ENCODE measurements at places on chromosomes 12 and 14.

GRCh38 chr14:69685716-69686115, 74.3 kb downstream of the SUSD6 start:
- peaks cover 26% of the 10 kb centered on the region for H3K36me3 ChIP-seq
- H3K27ac ChIP-seq = peak overlapping the region; percentile 95
- no peak for DNase-seq
- H3K4me1 ChIP-seq = peaks cover 78% of the 10 kb centered on the region
- no peaks in the 10 kb centered on the region for H3K27me3 ChIP-seq

DNA sequence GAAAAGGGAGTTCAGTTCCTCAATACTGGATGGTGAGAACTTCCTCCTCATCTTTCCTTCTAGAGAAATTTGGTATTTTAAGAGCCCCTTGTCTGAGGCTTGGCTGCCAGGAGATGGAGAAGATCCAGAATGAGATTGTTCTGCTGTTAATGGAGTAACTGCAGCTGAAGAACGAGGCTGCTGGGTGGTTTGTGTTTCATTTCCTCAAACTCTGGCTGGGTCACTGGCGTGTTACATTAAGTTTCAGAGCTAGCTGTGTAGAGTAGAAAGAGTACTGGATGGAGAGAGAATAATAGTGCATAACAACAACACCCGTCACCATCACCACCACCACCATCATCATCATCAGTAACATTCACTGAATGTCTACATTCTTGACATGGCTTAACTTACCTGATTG, 325.0 kb upstream of the TBX3 start:
- no peak overlapping the region for H3K4me3 ChIP-seq
- no peak for DNase-seq
- no peaks in the 10 kb centered on the region for H3K36me3 ChIP-seq
- no peaks in the 10 kb centered on the region for H3K4me1 ChIP-seq
- H3K27me3 ChIP-seq = no peaks in the 10 kb centered on the region

GRCh38 chr14:84401631-84402030, 1128.3 kb upstream of the FLRT2 start:
- no peaks in the 10 kb centered on the region for H3K27me3 ChIP-seq
- DNase-seq = no peak
- no peak overlapping the region for H3K4me3 ChIP-seq
- no peaks in the 10 kb centered on the region for H3K4me1 ChIP-seq
- H3K27ac ChIP-seq = no peak overlapping the region
- H3K36me3 ChIP-seq = no peaks in the 10 kb centered on the region

DNA sequence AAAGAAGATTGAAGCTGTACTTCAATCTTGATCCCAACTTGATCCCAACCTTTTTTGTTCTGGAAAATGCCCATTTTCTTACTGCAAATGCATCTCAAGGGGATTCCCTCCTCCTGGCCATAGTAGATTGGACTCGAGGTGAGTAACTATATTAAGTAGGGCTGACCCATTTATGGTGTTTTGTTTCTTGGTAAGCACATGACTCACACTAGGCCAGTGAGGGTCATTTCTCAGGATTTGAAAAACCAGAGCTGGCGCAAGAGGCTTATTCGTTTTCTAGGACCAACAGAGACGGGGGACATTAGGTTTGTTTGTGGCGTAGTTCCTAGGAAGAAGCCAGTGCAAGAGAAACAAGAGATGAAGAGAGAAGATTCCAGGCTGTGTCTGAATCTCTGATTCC, 51.4 kb downstream of the MRPL42 start:
- H3K4me1 ChIP-seq = peaks cover 4% of the 10 kb centered on the region
- no peak for DNase-seq
- no peak overlapping the region for H3K27ac ChIP-seq
- H3K27me3 ChIP-seq = peaks cover 12% of the 10 kb centered on the region
- no peaks in the 10 kb centered on the region for H3K36me3 ChIP-seq

DNA sequence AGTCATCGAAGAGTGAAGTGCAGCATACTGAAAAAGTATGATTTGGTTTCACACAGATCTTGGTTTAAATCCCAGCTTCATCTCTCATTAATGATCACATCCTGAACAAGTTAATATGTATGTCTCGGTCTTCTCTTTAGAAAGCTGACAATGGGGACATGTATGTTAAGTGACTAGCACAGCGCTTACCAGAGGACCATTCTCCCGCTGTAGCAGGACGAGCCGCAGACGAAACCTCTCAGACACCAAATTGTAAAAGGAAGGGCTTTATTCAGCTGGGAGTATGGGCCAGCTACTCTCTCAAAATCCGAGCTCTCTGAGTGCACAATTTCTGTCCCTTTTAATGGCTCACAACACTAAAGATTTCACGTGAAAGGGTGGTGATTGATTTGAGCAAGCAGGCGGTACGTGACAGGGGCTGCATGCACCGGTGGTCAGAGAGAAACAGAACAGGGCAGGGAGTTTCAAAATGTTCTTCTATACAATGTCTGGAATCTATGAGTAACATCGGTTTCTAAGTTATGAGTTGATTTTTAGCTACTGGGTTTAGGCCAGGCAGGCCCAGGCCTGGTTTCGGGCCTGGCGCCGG, 682.4 kb downstream of the DIO2 start:
- H3K4me1 ChIP-seq = no peaks in the 10 kb centered on the region
- H3K4me3 ChIP-seq = no peak overlapping the region
- H3K27ac ChIP-seq = no peak overlapping the region
- H3K36me3 ChIP-seq = no peaks in the 10 kb centered on the region
- no peak for DNase-seq

DNA sequence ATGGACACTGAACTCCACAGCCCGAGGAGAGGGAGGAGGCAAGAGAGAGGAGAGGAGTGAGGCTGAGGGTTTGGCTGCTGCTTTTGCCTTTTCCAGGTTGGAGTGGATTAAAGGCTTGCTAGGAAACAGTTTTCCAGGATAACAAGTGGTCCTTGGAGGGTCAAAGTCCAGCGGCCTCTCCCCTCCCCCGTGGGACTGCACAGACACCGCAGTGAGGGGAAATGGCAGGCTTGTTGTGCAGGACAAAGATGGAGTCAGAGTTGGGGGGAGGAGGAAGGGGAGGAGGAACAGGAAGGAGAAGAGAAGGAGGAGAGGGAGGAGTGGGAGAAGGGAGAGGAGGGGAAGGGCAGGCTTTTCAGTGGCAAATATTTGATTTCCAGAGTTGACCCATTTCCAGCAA, 245.5 kb downstream of the RBM19 start:
- H3K27me3 ChIP-seq = no peaks in the 10 kb centered on the region
- DNase-seq = no peak

- H3K4me3 ChIP-seq = no peak overlapping the region
- no peak for DNase-seq
- no peaks in the 10 kb centered on the region for H3K36me3 ChIP-seq
- H3K27me3 ChIP-seq = no peaks in the 10 kb centered on the region
- no peaks in the 10 kb centered on the region for H3K4me1 ChIP-seq
Observed at GRCh38 chr14:87205811-87206210, 787.2 kb downstream of the GALC start.

DNA sequence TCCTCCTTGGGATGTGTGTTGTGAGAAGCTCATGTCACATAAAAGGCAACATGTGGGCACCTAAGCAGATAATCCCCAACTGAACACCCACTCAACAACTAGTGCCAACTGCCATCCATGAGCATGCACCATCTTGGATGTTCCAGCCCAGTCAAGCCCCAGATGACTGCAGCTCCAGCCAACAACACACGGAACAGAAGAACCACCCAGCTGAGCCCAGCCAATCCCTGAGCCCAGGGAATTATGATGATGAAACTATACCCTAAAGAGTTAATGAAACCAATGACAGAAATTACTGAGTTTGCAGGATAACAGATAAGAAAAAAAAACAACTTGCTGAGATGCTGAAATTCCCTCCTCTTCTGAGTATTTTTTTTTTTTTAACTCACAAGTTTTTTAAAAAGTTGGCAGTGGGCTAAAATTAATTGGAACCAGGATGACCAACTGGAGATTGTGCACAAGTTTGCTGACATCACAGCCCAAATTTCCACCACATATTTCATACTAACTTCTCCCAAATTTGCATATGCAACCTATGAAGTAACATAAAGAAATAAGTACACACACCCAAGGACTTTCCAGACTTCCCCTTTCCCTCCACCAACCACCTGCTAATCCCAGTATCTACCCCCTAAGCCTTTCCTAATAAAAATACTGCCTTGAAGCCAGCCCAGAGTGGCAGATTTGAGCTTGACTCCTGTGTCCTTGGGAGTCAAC, 124.5 kb downstream of the KSR2 start:
- DNase-seq = no peak
- no peak overlapping the region for H3K27ac ChIP-seq
- no peaks in the 10 kb centered on the region for H3K36me3 ChIP-seq
- no peaks in the 10 kb centered on the region for H3K4me1 ChIP-seq
- H3K27me3 ChIP-seq = peaks cover 4% of the 10 kb centered on the region

DNA sequence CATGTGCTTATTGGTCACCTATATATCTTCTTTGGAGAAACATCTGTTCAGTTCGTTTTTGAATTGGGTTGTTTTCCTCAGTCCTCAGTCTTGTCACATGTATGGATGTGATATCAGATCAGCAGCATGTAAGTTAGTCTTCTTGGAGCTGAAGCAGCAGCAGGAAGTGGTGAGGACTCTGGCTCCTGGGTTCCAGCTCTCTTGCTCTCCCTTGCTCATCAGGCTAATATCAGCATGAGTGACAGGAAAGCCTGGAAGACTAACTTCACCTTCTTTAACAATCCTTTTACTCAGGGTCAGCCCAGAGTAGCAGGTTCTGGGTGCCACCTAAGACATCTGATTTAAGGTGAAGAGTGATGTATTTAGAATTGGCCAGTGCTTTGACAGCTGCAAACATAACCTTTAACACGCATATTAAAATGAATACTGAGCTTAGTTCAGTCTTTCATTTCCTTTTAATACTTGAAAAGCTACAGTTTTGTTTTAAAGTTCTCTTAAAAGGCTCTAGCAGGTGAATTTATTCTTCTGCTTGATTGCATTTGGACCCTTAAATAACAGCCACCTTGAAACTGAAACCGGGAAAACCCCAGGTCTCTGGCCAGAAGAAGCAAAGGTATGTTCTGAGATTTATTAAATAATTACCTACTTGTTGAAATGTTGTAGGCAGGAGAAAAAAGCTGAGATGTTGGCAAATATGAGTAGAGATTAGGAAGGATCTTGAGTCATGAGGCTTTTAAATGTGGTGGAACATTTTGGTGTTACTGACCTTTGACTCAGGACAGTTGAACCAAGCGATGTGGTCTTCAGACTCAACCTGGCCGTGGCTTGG, 54.3 kb downstream of the DRAM1 start:
- H3K36me3 ChIP-seq = peaks cover 3% of the 10 kb centered on the region
- DNase-seq = no peak
- H3K4me1 ChIP-seq = peaks cover 46% of the 10 kb centered on the region

GRCh38 chr12:96044017-96044942, 8.9 kb upstream of the LTA4H start:
- no peak for DNase-seq
- H3K4me3 ChIP-seq = no peak overlapping the region
- no peak overlapping the region for H3K27ac ChIP-seq
- peaks cover 45% of the 10 kb centered on the region for H3K4me1 ChIP-seq

DNA sequence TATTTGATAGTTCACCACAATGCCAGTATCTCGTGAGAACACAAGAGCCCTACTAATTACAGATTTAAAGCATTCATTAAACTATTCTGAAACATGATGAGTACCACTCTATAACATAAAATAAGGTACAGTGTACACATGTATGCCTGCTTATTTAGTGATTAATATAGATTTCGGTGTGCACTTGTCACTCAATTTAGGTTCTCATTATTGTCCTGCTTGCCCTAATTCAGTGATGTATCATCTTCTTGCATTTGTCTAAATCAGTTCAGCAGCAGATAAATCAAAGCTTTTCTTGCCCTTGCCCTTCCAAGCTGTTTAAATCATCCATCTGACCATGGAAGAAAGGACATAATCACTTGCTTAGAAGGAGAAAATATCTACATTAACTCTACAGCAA, 359.7 kb downstream of the GXYLT1 start:
- no peaks in the 10 kb centered on the region for H3K27me3 ChIP-seq
- no peak overlapping the region for H3K4me3 ChIP-seq
- DNase-seq = no peak
- no peaks in the 10 kb centered on the region for H3K36me3 ChIP-seq
- no peak overlapping the region for H3K27ac ChIP-seq

DNA sequence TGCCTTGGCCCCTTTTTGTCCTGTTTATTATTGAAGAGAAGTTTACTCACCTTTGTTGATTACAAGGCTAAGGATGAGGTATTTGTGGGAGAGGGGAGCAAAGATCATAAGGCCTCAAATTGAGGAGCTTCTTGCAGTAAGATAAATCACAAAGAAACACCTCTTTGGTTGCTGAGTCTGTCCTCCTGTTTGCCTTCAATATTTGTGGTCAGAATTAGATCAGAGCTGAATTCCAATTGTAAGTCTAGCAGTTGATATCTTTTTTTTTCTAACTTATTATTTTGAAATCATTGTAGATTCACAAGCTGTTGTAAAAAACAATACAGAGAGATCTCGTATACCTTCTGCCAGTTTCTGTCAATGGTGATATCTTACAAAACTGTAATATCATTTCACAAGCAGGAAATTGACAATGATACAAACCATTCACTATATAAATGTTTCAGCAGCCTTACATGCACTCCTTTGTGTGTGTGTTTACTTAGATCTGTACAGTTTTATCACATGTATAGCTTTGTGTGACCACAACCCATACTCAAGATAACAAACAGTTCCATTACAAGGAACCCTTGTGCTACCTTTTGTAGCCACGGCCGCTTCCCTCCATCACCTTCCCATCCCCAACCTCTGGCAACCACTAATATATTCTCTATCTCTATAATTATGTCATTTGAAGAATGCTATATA, 97.4 kb downstream of the KICS2 start:
- peaks cover 4% of the 10 kb centered on the region for H3K27me3 ChIP-seq
- no peaks in the 10 kb centered on the region for H3K4me1 ChIP-seq
- no peak for DNase-seq
- H3K4me3 ChIP-seq = no peak overlapping the region
- H3K27ac ChIP-seq = no peak overlapping the region

DNA sequence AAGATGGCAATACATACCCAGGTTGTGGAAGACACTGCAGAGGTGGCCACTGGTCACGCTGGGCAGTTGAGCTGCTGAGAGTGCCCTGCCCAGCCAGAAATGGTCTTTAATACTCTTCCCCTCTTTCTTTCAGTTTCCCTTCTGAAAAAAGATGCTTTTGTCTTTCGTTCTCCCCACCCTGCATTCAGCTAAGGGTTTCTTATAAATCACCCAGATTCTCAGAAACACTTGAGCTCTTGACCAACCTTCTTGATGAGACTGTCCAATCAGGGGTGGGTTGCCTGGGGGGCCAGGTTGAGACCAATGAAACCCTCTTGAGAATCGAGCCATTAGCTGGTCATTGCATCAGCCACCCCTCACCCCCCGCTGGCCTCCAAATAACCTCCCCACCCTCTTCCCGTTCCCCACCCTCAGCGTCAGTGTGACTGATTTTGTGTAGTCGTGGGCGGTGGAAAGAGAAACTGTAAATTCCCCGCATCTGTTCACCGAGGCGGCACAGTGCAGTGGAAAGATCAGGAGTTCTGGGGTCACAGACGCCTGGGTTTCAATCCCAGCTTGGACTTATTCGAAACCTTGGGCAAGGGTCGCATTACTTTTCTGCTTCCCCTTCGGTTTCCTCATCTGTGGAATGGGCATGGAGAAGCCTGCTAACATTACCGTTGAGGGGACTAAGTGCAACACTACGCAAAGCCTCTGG, 52.3 kb downstream of the SLC25A47 start:
- peak overlapping the region; percentile 99 for H3K27ac ChIP-seq
- peaks cover 45% of the 10 kb centered on the region for H3K36me3 ChIP-seq
- no peaks in the 10 kb centered on the region for H3K27me3 ChIP-seq
- peak; percentile 73 for DNase-seq
- peak overlapping the region; percentile 95 for H3K4me3 ChIP-seq
